Stimulated activated CD4-positive, alpha-beta T cell treated with anti-CD3 and anti-CD28 coated beads, Interleukin-15, amount 100 ng/mL, for 1 hour (primary cell): ENCODE measurements at places on chromosomes 2 and 18.

GRCh38 chr2:222297600-222297935 lies 1.2 kb downstream of the PAX3 start:
- DNase-seq, result no peak

- no peak for DNase-seq
Measured at GRCh38 chr2:40773291-40773690, 321.4 kb upstream of the SLC8A1 start.

- DNase-seq, result no peak
Measured at GRCh38 chr2:169038338-169038757, 7.2 kb upstream of the ABCB11 start.

GRCh38 chr2:86650188-86650587 lies 26.5 kb upstream of the RNF103 start:
- DNase-seq, result no peak

GRCh38 chr18:3595369-3596273 lies 145.6 kb downstream of the TGIF1 start:
- no peak for DNase-seq
